Right forelimb (tissue), 1 donor: ENCODE measurements at places on chromosomes 13 and 19.
A peak's percentile ranks its signal among the peaks of the same experiment; 100 is the strongest.

DNA sequence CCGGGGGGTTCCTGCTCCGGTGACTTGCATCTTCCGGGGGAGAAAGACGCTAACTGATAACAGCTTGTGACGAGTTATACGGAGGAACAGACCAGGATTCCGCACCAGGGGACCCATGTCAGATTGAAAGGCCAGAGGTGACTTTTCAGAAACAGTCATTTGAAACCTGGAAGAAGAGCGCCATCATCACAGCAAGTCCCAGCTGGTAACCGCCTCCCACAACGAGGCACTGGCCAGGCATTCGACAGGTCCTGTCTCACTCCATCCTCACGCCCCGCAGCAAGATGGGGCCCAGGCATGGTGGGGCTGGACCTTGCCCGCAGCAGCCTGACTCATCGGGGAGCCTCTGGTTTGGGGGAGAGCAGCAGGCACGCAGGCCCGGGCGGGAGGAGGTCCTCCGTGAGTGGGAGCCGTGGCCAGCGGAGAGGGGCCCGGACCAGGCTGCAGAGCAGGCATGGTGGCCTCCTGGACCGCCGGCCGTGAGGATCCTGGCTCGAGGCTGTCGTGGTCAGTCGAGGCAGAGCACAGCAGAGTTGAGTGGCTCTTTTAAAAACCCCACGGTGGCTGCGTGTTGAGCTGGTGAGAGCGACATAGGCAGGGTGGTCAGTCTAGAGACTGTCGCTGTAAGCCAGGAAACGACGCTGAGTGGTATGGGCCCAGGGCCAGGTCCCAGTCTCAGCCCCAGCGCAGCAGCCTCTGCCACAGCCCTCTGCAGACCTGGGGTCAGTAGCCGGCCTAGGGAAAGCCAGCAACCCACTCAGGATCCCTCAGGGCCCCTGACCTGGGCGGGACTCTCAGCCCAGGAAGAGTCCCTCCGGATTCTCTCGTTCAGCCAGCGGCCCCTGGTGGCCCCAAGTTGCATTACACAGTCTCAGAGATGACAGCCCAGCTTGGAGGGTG, 94.9 kb upstream of the MCF2L start:
- DNase-seq: peak; percentile 85

DNA sequence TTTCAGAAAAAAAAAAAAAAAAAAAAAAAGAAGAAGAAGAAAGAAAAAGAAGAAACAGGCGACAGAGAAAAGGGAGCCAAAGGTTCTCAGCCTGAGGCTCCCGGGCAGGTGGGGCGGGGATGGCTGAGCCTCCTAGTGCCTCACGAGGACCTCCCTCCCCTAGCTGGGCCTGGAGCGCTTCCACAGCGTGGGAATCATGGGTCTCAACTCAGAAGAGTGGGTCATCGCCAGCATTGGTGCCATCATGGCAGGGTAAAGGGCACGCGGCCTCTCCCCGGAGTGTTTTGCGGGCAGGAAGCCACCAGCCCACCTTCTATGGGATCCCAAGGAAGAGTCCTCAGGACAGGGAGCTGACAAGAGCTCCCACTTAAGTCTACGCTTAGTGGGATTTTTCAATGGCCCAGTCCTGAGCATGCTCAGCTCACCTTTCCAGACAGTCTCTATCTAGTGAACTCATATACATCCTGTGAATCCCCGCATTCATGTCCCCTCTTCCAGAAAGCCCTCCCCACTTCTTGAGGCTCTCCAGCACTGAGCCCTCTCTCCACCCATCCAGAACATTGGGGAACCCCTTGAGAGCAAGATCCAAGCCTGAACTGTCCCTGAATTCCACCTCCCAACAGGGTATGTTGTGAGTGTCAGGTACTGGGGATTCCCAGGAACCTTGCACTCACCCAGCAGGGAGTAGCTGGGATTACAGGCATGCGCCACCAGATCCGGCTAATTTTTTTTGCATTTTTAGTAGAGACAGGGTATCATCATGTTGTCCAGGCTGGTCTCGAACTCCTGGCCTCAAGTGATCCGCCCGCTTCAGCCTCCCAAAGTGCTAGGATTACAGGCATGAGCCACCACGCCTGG, 69.6 kb downstream of the ACSBG2 start:
- DNase-seq: no peak

DNA sequence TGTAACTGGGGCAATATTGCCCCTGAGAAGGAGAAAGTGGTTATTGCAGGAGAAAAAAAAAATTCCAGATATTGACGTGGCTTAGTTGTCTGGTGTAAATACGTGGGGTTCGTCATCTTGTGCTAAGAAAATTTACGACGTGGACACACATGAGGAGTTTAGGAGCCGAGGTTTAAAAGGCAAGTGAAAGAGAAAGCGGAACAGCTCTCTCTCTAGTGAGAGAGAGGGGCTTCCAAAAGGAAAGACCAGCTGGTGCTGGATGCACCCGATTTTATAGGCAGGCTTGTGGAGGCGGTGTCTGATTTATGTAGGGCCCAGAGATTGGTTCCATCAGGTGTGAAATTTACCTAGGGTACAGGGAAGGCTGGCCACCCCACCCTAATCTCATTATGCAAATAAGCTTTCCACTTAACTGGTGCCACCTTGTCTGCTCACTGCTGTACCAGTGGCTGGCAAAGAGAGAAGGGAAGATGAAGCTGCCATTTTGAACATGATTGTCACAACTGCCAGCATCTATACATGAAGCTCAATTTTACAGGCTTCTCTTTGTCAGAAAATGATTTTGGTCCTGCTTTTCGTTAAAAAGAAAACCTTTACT, 845.1 kb downstream of the DACH1 start:
- DNase-seq: no peak

DNA sequence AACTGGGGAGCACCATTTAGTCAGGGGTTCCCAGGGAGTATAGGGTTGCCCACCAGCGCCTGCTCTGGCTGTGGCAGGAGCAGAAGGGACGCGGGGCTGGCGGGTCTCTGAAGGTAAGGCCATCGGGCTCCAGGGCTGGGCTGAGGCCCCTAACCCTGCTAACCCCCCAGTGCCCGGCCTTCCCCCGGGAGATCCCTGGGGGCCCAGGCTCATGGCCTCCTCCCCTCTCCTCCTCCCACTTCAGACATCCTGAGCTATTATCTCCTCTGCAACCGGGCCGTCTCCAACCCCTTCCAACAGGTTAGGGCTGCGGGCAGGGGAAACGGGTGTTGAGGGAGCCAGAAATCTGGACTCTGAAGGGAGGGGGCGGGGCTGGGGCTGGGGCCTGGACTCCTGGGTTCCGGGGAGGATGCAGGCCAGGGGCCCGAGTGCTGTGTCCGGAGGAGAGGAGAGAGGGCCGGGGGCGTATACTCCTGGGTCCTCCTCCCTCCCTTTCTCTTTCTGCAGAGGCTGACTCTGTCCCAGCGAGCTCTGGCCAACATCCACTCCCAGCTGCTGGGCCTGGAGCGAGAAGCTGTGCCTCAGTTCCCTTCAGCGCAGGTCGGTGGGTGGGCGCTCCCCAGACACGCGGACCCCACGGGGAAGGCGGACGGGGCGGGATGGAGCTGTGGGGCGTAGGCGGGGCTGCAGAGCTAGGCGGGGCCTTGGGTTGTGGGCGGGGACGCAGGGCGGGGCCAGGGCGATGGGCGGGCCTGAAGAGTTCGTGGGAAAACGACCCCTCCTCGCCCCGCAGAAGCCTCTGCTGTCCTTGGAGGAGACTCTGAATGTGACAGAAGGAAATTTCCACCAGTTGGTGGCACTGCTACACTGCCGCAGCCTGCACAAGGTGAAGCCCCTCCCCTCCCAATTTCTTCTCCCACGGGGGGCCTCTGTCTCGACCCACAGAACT, 15.3 kb downstream of the TTYH1 start:
- DNase-seq: peak; percentile 74

DNA sequence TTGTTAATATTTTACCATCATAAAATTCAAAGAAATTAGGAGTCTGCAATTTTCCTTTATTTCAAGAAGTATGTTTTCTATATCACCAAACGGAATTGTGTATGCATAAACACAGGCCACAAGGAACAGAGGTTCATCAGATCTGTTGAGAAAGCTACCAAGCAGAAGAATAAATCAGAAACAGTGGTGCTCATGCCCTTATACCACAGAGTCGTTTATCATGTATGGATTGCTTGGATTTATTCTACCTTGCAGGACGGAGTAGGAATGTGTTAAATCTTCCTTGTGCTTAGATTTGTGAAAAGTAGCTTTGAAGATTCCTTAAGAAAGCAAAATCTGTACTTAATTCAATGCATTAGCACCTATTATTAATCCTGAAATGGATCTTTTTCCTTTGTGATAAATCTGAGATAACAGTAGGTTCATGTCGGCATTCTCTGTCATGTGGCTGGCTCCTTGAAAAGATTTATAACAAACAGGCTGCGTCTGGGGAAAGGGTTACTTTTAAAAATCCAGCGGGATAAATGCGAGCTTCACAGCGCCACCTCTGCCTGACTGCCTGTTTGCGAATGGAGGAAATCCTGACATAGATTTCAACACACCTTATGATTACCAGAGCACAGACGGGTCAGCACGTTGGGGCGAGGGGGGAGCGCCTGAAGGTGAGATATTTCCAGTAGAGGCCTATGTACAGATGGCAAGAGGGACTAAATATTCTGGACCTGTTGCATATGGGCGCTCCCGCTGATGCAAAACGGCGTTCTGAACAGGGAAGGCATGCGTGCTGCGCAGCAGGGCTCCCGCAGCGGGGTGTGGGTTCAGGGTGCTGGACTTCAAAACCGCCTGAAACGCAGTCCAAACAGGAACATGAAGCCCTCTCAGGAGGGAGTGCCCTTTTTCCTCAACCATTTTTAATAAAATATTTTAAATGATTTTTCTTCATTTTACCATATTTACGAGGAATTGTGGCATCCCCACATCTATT, 445.5 kb upstream of the SGCG start:
- DNase-seq: no peak

GRCh38 chr19:29680447-29680846, 15.2 kb downstream of the PLEKHF1 start:
- no peak for DNase-seq

GRCh38 chr13:111021270-111021669, 93.8 kb upstream of the ARHGEF7 start:
- no peak for DNase-seq

DNA sequence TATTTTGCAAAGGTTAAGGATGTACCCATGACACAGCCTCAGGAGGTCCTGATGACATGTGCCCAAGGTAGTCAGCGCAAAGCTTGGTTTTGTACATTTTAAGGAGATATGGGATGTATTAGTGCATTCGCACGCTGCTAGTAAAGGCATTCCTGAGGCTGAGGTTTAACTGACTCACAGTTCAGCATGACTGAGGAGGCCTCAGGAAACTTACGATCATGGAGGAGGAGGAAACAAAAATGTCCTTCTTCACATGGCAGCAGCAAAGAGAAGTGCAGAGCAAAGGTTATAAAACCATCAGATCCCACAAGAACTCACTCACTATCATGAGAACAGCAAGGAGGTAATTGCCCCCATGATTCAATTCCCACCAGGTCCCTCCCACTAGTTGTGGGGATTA, 1017.4 kb downstream of the EFNB2 start:
- DNase-seq: no peak
